Left lung (tissue), 14 donors: ENCODE measurements at places on chromosomes 4 and X. TPM values are rescaled to one million over a fixed set of nuclear protein-coding genes. Genes with fewer than 3 reads are reported as not detected.

GRCh38 chr4:55321707-55322264, 24.3 kb upstream of the SRD5A3 start:
- DNase-seq = peak; percentile 60

DNA sequence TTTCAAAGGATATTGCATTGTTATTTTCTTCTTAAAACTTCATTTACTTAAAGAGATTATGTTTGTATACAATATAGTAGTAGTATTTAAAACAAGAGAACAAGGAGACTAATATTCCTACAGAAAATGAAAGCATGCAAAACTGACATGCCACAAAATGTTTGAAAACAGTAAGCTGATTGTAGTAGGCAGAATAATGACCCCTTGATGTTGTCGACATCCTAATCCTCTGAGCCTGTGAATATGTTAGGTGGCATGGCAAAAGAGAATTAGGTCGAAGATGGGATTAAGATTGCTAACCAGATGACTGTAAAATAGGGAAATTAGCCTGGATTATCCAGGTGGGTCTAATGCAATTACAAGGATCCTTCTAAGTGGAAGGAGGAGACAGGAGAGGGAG, 522.2 kb upstream of the NR3C2 start:
- no peak for DNase-seq

- no peak for DNase-seq
These were observed 23.5 kb upstream of the NFKB1 start for GRCh38 chr4:102477657-102478056.

DNA sequence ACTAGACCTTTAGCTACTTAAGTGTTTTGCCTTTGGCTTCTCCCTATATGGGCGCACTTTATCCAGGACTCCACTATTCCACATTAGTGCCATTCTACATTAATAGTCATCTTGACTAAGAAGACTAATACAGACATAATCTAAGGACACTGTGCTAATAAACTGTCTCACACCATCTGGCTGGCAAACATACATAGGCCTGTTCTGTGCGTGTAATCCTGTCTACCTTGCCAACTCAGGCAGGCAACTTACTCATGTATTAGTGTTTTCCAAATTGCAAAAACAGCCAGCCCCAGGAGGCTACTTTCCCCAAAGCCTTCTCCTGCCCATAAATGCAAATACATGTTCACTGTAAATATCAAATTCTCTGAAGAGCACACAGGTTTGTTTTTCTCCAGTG, 587.3 kb downstream of the TMA16 start:
- DNase-seq = no peak

- DNase-seq = no peak
These were observed 633.2 kb upstream of the ACTRT1 start for GRCh38 chrX:128685387-128685786.

GRCh38 chr4:43360296-43360695, 467.8 kb downstream of the GRXCR1 start:
- DNase-seq = no peak

DNA sequence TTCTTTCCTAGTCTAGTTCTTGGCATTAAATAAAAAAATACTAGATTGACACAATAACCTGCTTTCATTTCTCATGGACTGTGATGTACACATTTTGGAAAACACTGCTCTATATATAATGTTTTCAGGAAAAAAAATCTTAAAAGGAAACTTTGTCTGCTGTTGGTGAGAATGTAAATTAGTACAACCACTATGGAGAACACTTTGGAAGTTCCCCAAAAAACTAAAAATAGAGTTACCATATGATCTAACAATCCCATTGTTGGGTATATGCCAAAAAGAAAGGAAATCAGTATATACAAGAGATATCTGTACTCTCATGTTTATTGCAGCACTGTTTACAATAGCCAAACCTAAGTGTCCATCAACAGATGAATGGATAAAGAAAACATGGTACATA, 202.3 kb downstream of the PPP3CA start:
- DNase-seq = no peak

DNA sequence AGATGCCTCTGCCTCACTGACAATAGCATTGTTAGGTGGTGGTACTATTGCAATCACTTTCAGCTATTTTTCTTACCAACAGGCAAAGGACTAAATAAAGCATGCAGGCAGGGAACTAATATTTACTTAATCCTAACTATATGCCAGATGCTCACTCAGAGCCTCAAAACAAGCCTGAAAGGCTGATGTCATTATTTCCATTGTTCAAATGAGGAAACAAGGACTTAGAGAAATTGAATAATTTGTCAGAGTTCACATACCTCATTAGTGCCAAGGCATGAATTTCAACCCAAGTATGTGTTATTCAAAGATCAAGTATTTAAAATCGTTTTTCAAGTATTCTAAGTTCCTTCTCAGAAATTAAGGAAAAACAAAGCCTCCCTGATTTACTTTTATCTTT, 374.9 kb upstream of the TECRL start:
- DNase-seq = no peak

GRCh38 chr4:79993476-79993875, 79.6 kb downstream of the ANTXR2 start:
- no peak for DNase-seq

DNA sequence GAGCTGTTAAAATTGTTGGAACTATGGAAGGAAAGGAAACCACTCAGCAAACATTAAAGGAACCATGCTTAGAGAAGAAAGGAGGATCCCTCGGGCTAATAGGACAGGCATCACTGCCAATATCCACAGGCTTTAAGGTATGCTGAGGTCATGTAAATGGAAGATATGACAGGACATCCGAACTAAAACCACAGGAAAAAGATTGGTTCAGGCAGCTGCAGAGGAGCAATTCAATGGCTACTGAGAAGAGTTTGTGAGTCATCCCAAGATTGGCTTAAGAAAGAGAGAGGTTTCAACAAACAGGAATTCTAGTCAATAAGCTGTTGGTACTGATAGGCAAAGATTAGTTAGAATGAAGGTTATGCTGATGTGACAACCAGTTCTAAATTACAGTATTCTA, 106.4 kb upstream of the FAM241A start:
- DNase-seq = no peak

DNA sequence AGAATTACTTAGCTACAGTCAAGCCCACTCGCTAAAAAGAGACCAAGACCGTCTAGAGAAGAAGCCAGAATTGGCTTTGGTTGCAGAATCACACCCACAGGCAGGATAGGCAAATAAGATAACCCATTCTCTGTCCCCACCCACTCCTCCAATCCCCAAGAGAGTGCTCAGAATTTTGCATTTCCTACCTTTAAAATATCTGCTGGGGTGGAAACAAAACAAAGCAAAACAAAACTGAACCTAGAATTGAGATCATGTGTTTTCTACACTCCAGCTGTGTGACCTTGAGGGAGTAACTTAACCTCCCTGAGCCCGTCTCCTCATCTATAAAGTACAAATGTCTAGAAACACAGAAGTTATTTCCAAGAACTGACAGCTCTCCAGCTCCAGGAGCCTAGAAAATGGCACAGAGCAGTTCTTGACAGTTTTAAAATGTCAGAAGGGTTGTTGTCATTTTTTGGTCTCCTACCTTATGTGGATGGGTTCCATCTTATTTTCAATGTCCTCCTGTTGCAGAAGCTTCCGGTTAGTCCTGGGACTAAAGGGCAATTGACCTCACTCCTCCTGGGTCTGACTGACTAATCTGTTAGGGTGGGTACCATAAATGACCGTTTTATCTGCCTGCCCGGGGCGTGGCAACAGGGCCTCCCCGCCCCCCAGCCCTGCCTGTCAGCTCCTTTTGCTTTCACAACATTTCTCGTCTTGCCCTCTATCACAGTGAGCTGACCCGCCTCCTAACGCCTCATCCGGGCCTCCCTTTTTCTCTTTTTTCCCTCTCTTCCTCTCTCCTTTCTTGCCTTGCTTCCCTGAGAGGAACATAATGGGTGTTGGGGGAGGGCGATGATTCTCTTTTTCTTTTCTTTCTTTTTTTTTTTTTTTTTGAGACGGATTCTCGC, 114.0 kb downstream of the RBM47 start:
- no peak for DNase-seq

GRCh38 chrX:9383655-9384054, 81.2 kb upstream of the TBL1X start:
- no peak for DNase-seq

DNA sequence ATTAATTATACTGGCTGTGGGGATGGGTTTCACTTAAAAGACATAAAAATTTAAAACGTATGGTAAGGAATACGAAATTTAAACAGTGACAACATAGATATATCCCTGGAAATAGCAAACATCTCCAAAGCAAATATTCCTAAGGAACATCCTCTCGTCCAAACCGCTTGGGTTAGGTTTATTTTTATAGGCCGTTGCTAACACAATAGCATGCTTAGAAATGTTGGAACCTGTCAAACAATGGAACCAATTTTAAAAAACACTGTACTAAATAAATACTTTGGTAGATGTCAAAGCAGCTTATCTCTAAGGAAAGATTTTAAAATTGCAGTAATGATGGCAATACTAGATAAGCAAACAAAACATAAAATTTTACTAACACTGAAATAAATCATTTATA, 45.4 kb downstream of the SEC24D start:
- no peak for DNase-seq

GRCh38 chrX:19674041-19674789, 158.9 kb upstream of the MAP3K15 start:
- DNase-seq = no peak

DNA sequence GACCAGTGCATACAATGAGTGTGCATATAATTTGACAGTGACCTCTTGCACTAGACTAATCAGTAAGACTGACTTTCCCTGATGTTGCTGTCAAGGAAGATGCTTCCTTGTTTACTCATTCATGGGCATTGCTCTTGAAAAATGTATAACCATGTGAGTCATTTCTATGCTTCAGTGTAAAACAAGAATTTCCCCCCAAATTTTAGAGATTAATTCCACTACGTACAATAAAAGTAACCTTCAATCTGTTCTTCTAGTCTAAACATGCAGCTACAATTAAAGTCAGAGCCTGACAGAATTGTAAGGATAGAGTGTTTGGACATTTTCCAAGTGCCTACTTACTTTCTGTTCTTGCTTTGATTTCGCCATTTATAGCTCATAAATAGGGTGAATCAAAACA, 935.7 kb downstream of the RAPGEF2 start:
- DNase-seq = no peak

DNA sequence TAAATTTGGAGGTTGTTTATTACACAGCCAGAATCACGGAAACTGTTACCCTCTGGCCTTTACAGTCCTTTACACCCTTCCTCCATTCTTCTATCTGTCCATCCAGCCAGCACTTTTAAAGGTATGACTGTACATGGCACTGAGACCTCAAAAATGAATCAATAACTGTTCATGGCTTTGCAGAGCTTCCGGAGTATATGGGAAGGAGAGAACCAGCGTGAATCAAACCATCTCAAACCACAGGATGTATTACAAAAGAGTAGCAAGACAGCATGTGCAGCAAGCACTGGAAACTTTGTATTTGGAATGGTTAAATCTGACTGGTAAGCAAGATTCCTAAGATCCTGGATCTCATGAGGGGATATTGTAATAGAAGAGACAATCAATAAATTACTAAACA, 228.5 kb upstream of the CASK start:
- DNase-seq = no peak

DNA sequence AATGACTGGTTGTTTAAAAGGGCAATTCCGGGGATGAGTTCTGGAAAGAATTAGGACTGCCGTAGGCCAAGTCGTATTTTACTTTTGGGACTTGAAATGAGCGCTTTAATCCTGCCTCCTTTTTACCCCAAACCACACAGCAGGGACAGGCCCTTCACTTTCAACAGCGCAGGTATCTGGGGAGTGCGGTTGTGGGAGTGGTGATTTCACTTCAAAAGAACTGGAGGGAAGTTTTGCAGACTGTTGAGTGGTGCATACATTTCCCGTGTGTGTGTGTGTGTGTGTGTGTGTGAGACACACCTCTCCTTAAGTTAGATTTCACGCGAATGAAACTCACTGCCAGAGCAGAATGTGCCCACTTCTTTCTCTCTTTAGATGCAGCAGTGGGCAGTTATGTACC, 2.8 kb downstream of the NHS start:
- DNase-seq = no peak

DNA sequence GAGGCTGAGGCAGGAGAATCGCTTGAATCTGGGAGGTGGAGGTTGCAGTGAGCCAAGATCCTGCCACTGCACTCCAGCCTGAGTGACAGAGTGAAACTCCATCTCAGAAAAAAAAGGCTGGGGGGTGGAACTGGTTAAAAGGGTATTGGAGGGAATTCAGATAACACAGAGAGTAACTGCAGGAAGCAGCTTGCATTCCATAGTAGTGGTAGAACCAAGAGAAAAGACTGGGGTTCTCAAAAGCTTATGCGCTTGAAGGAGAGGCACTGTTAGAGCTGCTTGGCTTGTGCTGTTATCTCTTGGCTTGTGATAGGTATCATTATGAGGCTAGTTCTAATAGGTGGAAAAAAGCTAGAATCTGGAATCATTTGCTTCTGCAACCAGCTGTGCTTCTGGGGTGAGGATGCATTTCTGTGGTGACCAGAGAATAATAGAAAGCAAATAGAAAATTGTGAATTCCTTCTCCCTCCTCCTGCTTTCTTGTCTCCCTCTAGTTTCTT, 91.2 kb upstream of the ELOVL6 start:
- no peak for DNase-seq

- no peak for DNase-seq
These were observed 19.1 kb downstream of the FGF2 start for GRCh38 chr4:122845760-122846159.

- no peak for DNase-seq
These were observed 20.1 kb downstream of the ARHGEF9 start for GRCh38 chrX:63764946-63765345.

- DNase-seq = no peak
These were observed 74.3 kb upstream of the IQCM start for GRCh38 chr4:149889991-149890390.

DNA sequence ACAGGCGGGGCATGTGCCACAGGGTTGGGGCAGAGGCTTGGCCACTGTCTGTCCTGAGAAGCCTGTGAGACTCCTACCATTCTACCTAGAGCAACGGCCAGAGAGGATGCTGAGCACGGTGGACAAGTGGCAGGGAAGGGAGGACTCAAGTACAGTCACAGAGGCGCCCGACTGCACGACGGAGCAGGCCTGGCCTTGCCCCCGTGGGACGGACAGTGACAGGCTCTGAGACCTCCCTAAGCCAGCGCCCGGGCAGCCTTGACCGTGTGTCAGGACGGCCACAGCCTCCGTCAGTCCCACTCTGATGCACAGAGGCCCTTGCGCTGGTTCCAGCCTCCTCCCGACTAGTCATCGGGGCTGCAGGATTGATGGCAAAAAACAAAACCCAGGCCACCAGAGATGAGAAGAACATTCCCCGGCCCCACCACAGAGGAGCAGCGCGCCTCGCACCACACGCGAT, 36.7 kb upstream of the MXD4 start:
- DNase-seq = no peak

- peak; percentile 20 for DNase-seq
These were observed 32.1 kb downstream of the NBDY start for GRCh38 chrX:56761167-56761566.

GRCh38 chr4:168374772-168375523, 56.4 kb upstream of the DDX60 start:
- no peak for DNase-seq

The GPRASP2 gene
- polyA plus RNA-seq = 33.9 TPM

The OTUD5 gene
- polyA plus RNA-seq = 59.4 TPM

The RTL3 gene
- not detected for polyA plus RNA-seq

The LRBA gene
- 62.5 TPM for polyA plus RNA-seq

The ARAP2 gene
- 7.1 TPM for polyA plus RNA-seq

The AIFM1 gene
- 28.0 TPM for polyA plus RNA-seq

The FGFBP1 gene
- polyA plus RNA-seq = 0.10 TPM

The SLC6A14 gene
- polyA plus RNA-seq = 0.25 TPM
